ENCODE measurements at places on chromosomes 16 and 17.

DNA sequence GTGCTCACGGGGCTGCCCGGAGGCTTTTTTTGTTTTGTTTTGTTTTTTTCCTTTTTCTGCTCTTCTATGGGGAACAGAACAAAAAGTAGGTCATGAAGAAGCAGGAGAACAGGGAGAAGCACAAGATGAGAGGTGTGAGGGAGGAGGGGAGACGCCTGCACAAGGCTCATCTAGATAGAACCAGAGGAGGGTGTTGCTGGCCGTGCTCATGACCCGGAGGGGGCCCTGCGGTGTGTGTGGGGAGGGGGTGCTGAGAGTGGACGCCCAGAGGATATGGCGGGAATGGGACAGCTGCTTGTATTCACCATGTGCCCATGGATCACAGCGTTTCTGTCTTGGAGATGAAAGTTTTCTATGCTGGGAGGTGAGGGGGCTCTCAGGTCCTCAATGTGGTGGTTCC lies 183.7 kb downstream of the FOXL1 start:
- DNase-seq: no peak

DNA sequence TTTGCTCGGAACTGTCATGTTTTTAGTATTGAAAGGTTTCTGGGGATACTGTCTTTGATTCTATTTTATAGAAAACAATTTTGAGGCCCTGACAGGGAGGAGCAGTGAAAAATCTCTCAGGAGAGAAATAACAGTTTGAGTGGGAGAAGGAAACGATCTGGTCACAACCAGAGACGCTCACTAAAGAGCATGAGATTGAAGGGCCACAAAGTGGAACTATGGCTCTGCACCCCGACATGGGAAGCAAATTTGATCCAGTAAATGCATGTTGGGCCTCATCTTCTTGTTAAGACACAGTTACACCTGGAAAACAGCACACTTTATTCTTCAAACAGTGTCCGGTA lies 492 bp downstream of the ERAL1 start:
- DNase-seq: no peak

GRCh38 chr17:65712383-65713267 lies 151.2 kb upstream of the AXIN2 start:
- DNase-seq: no peak

- DNase-seq: peak; percentile 65
These were observed 64.8 kb upstream of the AMZ2 start for GRCh38 chr17:68182940-68183551.

- no peak for DNase-seq
These were observed 15.0 kb upstream of the CBX8 start for GRCh38 chr17:79811868-79812352.

DNA sequence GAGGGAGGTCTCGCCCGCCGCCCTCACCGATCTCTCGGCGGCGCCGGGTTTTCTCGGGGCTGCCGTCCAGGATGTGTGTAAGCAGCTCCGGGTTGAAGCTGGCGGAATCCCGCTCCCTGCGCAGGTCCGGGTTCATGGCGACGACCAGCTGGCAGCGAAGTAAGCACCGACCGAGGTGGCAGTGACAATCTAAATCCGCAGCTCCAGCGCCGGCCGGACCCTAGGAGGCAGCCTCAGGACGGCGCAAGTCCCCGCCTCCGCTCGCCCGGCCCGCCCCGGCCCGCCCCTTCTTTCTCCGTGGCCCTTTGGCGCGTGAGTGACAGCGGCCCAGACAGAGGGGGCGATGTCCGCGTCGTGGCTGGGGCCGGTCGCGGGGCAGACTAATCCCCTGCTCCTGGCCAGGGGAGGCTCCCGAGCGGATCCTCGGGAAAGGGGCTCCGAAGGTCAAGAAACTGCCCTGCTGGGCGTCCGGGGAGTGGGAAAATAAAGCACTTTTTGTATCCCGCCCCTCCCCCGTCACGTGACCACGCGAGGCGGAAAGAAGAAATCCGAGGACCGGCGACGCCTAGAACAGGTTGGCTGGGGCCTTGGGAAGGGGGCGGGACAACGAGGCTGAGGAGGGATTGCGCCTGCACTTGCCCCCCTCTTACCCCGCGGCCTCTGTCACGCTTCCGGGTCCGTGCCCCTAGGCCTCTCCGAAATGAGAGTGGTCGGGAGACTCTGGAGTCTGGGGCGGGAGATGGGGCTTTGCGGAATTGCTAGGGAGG lies at the start of the genes ACOX1 and TEN1:
TSS of gene ACOX1 (minus strand) at position 229 of the 767 bp plus-strand sequence. CDS start at position 136, 93 bp downstream.
TSS of gene TEN1 (plus strand) at position 303 of the 767 bp plus-strand sequence. CDS start 6,953 bp downstream, outside the sequence.
- peak; percentile 91 for DNase-seq

- no peak for DNase-seq
These were observed 16.4 kb downstream of the CDH13 start for GRCh38 chr16:82643136-82643535.

DNA sequence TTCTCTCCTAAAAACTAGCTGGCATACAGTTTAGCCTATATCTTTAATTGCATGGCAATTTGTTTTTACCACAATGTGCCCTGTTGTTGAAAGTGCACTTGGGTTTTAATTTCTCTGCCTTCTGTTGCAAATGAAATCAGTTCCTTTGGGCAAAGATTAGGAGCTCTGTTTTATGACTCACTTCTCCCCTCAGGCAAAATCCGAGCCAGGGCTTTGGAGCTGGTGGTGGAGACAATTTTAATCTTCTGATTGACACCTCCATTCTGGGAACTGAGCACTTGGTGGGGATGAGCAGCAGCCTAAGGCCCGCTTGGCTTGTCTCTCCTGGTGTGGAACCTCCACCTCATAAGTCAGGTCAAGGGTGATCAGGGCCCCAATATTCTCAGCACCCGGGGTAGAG lies 13.3 kb upstream of the MYH8 start:
- no peak for DNase-seq

DNA sequence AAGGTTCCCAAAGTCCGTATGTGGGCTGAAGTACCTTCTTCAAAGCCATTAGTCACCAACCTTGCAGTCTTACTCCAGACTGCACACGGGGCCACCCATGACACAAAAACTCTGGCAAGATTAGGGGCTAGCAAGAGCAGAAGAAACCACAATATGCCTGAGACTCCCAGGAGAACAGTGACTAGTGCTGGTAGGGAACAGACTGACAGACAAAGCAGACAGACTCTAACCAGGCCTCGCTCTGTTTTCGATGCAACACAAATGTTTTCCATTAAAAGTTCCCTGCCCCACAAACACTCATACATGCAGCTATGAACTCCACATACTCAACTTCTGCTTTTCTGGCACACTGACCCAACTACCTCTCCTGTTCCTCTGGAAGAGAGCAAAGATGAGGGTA lies 102.2 kb downstream of the HIC1 start:
- no peak for DNase-seq

DNA sequence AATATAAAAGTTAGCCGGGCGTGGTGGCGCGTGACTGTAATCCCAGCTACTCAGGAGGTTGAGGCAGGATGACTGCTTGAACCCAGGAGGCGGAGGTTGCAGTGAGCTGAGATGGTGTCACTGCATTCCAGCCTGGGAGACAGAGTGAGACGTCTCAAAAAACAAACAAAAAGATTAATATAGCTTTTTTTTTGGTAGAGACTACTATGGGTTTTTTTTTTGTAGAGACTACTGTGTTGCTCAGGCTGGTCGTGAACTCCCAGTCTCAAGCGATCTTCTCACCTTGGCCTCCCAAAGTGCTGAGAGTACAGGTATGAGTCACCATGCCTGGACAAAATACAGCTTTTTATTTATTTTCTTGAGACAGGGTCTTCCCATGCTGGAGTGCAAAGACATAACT lies 20.2 kb downstream of the ZNRF1 start:
- no peak for DNase-seq

GRCh38 chr16:11080327-11080967 lies 136.1 kb downstream of the CLEC16A start:
- no peak for DNase-seq

DNA sequence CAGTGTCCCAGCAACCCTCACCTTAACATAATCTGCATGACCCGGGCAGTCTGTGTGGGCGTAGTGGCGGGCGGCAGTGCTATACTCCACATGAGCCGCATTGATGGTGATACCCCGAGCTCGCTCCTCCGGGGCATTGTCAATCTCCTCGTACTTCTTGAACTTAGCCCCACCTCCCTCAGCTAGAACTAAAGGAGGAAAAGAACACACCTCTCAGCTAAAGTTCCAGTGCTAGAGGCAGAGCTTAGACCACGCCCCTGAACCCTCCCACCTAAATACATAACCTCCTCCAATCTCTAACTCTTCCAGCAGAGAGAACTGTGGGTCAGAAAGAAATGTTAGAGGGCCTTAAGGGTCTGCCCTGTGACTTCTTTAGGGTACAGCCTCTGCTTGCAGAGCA lies 855 bp downstream of the TUFM start:
- DNase-seq: peak; percentile 29

GRCh38 chr17:1764284-1764683 lies 2.4 kb downstream of the SERPINF1 start:
- peak; percentile 8 for DNase-seq

GRCh38 chr16:84391151-84392030 lies 23.1 kb downstream of the ATP2C2 start:
- no peak for DNase-seq

GRCh38 chr17:17516941-17517720 lies 20.9 kb upstream of the RASD1 start:
- DNase-seq: no peak

GRCh38 chr16:85750827-85751697 lies at the start of gene C16orf74:
TSS of gene C16orf74 (minus strand) at chr16:85751096. CDS start at chr16:85735217, 15,879 bp downstream.
- DNase-seq: no peak

DNA sequence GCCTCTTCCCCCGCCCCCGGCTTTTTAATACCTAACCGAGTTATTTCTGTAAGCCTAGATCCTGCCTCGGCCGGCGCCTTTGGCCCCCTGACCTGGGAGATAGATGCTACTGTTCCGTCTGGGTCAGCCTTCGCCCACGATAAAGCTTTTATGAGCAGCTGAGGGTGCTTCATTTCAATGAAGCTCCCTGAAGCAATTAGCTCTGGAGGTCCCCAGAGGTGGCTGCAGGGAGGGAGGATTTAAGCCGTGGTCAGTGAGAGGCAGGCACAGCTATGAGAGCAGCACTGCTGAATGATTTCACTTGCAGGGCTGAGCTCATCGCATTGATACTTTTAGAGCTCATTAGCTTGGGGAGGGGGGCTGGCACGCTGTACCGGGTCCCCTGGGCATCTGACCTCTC lies 89.4 kb downstream of the RPA1 start:
- DNase-seq: no peak

GRCh38 chr17:16155536-16155935 lies 59.8 kb downstream of the NCOR1 start:
- DNase-seq: no peak

- DNase-seq: no peak
These were observed 389.9 kb upstream of the GOT2 start for GRCh38 chr16:59124056-59124455.

- DNase-seq: no peak
These were observed 2.4 kb downstream of the C1QL1 start for GRCh38 chr17:44965481-44966234.

DNA sequence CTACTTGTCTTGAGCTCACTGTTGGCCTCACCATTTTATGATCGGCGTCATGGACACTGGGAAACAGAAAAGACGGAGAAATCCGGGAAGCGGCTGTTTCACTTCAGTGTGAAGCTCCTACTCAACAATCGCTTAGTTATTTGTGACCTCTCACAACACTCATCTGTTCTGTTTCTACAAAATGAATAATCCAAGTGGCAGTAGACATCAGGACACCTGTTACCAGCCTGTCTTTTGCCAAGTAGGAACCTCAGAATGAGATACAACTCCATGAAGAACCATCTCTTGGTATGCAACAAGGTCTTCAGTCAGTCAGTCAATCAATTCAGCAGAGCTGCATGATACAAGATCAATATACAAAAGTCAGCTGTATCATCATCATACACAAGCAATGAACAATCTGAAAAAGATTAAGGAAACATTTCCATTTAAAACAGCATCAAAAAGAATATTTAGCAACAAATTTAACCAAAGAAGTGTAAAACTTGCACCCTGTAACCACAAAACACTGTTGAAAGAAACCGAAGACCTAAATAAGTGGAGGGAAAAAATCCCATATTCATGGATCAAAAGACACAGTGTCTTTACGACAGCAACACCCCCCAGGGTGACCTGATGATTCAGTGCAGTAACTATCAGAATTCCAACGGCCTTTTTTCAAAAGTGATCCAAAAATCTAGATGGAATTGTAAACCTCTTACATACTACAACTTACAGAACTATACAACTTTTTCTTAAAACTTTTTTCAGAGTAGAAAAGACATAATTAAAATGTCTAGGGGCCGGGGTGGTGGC lies 63.4 kb downstream of the ANKRD11 start:
- DNase-seq: no peak

- DNase-seq: no peak
These were observed 23.4 kb upstream of the KRT24 start for GRCh38 chr17:40726919-40727318.

- DNase-seq: no peak
These were observed 142.5 kb downstream of the PARN start for GRCh38 chr16:14487579-14487978.

- no peak for DNase-seq
These were observed 73.5 kb downstream of the GOSR1 start for GRCh38 chr17:30550512-30551273.

- no peak for DNase-seq
These were observed 6.4 kb upstream of the GGT6 start for GRCh38 chr17:4566785-4567184.

GRCh38 chr16:68345351-68345810 lies 34.6 kb downstream of the PRMT7 start:
- no peak for DNase-seq

DNA sequence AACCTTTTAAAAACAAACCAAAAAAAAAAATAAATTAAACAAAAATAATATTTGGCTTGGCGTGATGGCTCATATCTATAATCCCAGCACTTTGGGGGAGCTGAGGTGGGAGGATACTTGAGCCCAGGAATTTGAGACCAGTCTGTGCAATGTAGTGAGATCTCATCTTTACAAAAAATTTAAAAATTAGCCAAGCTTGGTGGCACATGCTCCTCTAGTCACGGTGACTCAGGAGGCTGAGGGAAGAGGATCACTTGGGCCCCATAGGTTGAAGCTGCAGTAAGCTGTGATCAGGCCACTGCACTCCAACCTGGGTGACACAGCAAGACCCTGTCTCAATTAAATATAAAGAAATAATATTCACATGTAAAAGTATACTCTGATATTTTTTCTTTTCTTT lies 12.2 kb downstream of the GNGT2 start:
- DNase-seq: no peak

DNA sequence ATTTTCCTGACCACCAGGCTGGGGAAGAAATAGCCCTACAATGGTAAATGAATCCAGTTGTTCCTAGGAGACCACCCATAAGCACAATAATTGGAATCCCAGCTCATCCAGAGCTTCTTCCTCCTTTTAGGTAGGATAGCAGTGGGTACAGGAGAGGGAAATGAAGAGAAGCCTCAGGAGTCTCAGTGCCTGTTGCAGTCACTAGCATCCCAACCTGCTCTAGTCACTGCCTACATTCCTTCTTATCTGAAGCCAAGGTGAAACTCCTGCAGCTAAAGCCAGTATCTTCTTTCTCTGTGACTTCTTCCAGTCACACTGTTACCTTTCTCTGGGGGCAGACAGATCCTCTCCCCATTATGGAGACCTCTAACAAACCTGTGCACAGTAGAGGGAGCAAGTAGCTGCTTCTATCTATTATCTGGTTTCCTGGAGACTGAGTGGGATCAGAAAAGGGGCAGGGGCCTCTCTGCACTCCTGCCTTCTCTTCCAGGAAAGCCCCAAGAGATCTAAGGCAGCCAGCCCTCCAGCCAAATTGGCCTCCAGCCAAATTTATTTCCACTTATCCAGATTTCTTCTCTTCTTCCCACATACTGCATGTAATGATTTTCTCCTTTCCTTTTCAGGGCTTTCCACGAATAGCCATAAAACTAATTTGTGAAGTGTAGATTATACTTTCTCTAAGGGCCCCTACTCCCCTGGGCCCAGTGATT lies 85.5 kb downstream of the SSH2 start:
- DNase-seq: no peak

GRCh38 chr16:55835581-55835980 lies 2.7 kb upstream of the CES1 start:
- DNase-seq: no peak
